ENCODE measurements at places on chromosomes 6 and 20. TPM values are rescaled to one million over a fixed set of nuclear protein-coding genes. Genes with fewer than 3 reads are reported as not detected.

OR2J2 gene
- total RNA-seq = not detected

VWA7 gene
- total RNA-seq = 6.4 TPM

DNA sequence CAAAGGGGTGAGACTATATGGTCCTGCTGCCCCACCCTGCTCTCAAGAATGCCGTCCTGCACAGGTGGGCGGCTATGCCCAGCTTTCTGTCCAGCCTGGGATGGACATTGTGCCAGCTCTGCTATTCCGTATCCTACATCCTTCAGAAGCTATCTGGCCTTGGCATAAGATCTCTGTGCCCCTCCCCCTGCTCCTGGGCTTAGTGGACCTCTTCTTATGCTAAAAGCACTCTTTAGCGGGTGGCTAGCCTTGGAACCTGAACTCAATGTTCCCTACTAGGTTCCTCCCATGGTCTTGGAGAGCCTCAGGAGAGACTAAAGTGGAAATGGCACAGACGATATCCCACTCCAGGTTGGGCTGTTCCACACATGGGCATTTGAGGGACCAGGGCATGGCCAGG, 22.5 kb downstream of the SCUBE3 start:
- DNase-seq = no peak
- peaks cover 6% of the 10 kb centered on the region for H3K4me1 ChIP-seq
- H3K27me3 ChIP-seq = no peaks in the 10 kb centered on the region
- no peaks in the 10 kb centered on the region for H3K36me3 ChIP-seq
- no peak overlapping the region for H3K27ac ChIP-seq

- peaks cover 16% of the 10 kb centered on the region for H3K4me1 ChIP-seq
- peaks cover 13% of the 10 kb centered on the region for H3K27me3 ChIP-seq
- no peak for DNase-seq
- no peak overlapping the region for H3K4me3 ChIP-seq
These were observed 166.1 kb upstream of the CST7 start for GRCh38 chr20:24782801-24783630.

DNA sequence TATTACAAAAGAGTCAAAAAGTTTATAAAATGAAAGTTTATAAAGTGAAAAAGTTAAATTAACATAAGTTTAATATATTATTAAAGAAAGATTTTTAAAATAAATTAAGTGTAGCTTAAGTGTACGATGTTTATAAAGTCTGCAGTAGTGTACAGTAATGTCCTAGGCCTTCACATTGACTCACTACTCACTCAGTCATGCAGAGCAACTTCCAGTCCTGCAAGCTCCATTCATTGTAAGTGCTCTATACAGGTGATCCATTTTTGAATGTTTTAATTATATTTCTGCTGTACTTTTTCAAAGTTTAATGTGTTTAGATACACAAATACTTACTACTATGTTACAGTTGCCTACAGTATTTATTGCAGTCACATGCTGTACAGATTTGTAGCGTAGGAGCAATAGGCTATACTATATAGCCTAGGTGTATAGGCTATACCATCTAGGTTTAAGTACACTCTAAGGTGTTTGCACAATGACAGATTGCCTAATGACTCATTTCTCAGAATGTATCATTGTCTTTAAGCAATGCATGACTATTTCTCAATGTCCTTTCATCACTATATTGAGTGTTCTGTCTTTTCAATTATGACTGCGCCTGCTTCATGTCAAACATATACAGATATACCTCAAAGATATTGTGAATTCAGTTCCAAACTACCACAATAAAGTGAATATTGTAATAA, 1110.3 kb upstream of the MAP3K7 start:
- no peak overlapping the region for H3K4me3 ChIP-seq
- H3K4me1 ChIP-seq = no peaks in the 10 kb centered on the region
- no peaks in the 10 kb centered on the region for H3K27me3 ChIP-seq
- no peaks in the 10 kb centered on the region for H3K36me3 ChIP-seq
- no peak overlapping the region for H3K27ac ChIP-seq

All from activated CD8-positive, alpha-beta memory T cell treated with anti-CD3 and anti-CD28 coated beads, Interleukin-2, amount 10 ng/mL, durations not matched to agents 7 days and 5 days (primary cell).